ENCODE measurements at places on chromosomes 3 and 15.

DNA sequence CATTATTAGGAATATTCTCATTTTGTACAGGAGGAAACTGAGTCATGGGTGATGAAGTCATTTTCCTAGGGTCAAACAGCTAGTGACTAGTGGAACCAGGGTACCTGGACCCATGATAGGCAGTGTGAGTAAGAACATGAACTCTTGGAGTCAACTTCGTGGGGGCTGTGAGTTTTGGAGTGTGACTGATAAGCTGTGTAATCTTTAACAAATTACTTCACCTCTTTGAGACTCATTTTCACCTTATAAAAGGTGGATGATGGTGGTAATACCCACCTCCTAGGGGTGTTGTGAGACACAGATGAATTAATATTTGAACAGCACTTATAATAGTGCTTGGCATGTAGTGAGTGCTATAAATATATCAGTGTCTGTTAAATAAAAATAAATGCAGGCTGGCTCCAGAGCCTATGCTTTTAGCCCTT lies 9.1 kb downstream of the SEMA6D start:
- no peak for DNase-seq
- no peaks in the 10 kb centered on the region for H3K4me1 ChIP-seq
- H3K36me3 ChIP-seq: no peaks in the 10 kb centered on the region
- no peak overlapping the region for H3K4me3 ChIP-seq
- H3K27me3 ChIP-seq: no peaks in the 10 kb centered on the region
- no peak overlapping the region for H3K27ac ChIP-seq

GRCh38 chr3:155334914-155335723 lies 41.6 kb upstream of the STRIT1 start:
- no peak for DNase-seq
- H3K4me1 ChIP-seq: no peaks in the 10 kb centered on the region
- H3K27ac ChIP-seq: no peak overlapping the region

GRCh38 chr3:117695871-117696645 lies 986.5 kb downstream of the TUSC7 start:
- no peaks in the 10 kb centered on the region for H3K4me1 ChIP-seq
- no peak overlapping the region for H3K27ac ChIP-seq
- no peak for DNase-seq
- H3K27me3 ChIP-seq: no peaks in the 10 kb centered on the region

GRCh38 chr3:150603980-150604319 lies 829 bp downstream of the SELENOT start:
- H3K4me1 ChIP-seq: no peaks in the 10 kb centered on the region
- H3K36me3 ChIP-seq: no peaks in the 10 kb centered on the region
- DNase-seq: no peak

GRCh38 chr3:60269377-60269776 lies 981.9 kb downstream of the FHIT start:
- H3K27me3 ChIP-seq: no peaks in the 10 kb centered on the region
- no peaks in the 10 kb centered on the region for H3K36me3 ChIP-seq
- H3K4me1 ChIP-seq: no peaks in the 10 kb centered on the region
- no peak overlapping the region for H3K4me3 ChIP-seq
- no peak for DNase-seq
- H3K27ac ChIP-seq: no peak overlapping the region

DNA sequence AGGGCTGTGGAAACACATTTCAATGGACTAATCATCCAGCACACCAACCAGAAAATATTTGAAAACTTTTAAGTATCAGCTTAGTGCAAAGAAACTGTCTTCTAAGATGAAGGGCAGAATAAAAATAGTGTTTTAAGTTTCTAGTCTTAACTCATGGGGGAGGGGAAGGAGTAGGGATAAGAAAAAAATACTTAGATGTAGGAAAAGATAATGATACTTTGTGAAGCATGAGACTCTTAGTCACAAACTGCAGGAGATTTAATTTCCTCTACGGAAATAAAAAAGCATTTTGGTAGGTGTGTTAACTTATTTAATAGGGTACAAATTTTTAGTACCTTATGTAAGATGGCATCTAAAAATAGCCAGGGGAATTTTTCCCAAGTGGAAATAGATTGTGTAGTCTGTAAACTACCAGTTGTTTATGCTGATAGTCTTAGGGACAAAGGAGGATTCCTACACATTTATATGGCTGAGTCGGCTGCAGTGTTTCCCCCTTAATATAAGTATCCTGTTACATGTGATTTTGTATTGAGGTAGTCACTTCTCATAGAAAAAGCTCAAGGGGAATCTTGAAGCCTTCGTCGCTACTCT lies 78.2 kb upstream of the GBE1 start:
- H3K4me1 ChIP-seq: no peaks in the 10 kb centered on the region
- H3K27me3 ChIP-seq: no peaks in the 10 kb centered on the region
- no peak overlapping the region for H3K27ac ChIP-seq
- DNase-seq: no peak

DNA sequence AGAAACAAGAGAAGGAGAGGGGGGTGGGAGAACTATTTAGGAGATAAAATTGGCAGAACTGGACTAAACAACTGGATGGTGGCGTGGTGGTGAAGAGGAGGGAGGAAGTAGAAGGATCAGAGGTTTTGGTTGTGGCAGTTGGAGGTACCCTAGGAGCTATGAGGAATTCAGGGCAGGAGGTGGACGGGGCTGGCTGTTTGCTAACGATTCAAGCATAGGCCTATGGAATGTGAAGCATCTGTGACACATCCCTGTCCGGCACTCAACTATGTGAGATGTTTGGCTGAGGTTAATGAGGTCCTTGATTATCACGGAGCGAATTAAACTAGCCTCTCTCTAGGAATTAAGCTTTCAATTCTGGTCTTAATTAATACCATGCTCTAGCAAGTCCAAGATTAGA lies 13.5 kb downstream of the TARS3 start:
- H3K36me3 ChIP-seq: no peaks in the 10 kb centered on the region
- no peak overlapping the region for H3K27ac ChIP-seq
- no peak overlapping the region for H3K4me3 ChIP-seq
- DNase-seq: no peak

Measured in Peyer's patch (tissue), 4 donors.